Naive thymus-derived CD4-positive, alpha-beta T cell (primary cell): ENCODE measurements at places on chromosomes 13 and 19. TPM values are rescaled to one million over a fixed set of nuclear protein-coding genes. Genes with fewer than 3 reads are reported as not detected.

Gene CEACAM16
- not detected for polyA plus RNA-seq

Gene WTIP
- polyA plus RNA-seq, result not detected

- peaks cover 27% of the 10 kb centered on the region for H3K36me3 ChIP-seq
- no peak overlapping the region for H3K4me3 ChIP-seq
- no peaks in the 10 kb centered on the region for H3K27me3 ChIP-seq
Measured at GRCh38 chr13:50012396-50013169, 2.7 kb upstream of the KCNRG start.

Gene ZNF100
- polyA plus RNA-seq, result 10.5 TPM

DNA sequence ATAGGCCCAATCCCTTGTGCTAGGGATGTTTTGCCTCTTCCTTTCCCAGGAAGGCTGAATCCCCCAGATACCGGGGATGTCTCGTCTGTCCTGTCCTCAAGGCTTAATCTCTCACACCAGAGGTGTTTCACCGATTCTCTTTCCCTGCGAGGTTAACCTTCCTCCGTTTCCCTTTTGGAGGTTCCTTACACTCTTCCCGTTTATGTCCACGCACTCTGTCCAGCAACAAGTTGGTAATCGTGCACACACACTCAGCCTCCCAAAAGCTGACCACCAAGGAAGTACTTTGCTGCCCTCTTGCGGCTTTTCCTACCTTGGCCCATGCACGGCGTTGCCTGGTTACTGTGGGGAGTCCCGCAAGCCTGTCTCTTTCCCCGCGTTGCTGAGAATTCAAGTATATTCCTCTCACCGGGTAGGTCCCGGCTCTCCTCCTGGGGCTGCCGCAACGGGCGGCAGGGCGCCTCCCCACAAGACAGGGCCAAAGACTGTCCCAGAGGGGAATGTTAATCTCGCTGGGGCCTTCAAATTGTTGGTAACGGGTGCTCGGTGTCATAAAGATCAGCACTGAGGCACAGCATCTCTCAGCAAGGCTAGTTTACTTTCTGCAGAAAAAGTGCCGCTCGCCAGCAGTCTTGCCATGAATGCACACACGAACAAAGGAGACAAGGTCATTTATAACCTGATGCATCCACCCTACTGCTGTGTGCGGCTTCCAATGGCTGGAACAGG is 36.7 kb upstream of the CD177 start:
- no peaks in the 10 kb centered on the region for H3K4me1 ChIP-seq
- no peak overlapping the region for H3K4me3 ChIP-seq
- no peaks in the 10 kb centered on the region for H3K36me3 ChIP-seq
- H3K27ac ChIP-seq, result no peak overlapping the region

GRCh38 chr13:113742000-113742441 is 17.0 kb upstream of the TMEM255B start:
- no peaks in the 10 kb centered on the region for H3K4me1 ChIP-seq
- H3K27ac ChIP-seq, result no peak overlapping the region
- no peak for DNase-seq
- no peaks in the 10 kb centered on the region for H3K36me3 ChIP-seq
- no peaks in the 10 kb centered on the region for H3K27me3 ChIP-seq
- no peak overlapping the region for H3K4me3 ChIP-seq

DNA sequence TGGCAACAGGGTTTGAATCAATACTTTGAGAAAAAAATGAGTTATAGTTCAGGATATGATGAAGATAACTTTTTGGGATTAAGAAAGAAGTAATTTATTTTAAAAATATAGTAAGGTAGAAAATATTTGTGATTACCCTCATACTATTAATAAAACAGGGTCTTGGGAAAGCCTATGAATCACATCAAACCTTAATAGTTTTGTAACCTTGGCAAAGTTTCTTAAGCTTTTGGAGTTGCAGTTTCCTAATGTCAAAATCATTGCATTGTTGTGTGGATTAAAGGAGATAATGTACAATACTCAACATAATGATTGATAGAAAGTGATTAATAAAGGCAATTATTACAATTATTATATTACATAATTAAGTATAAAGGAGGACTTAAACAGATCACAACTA is 149.0 kb downstream of the LMO7 start:
- H3K4me1 ChIP-seq, result no peaks in the 10 kb centered on the region
- DNase-seq, result no peak
- no peaks in the 10 kb centered on the region for H3K27me3 ChIP-seq
- H3K27ac ChIP-seq, result no peak overlapping the region
- H3K4me3 ChIP-seq, result no peak overlapping the region

Gene RYR1
- not detected for polyA plus RNA-seq
